ENCODE measurements at places on chromosomes 3 and 15. TPM values are rescaled to one million over a fixed set of nuclear protein-coding genes. Genes with fewer than 3 reads are reported as not detected.

Gene TAGLN3
- not detected for total RNA-seq

Gene CNTN3
- 10.8 TPM for total RNA-seq

Gene P2RY12
- 7.6 TPM for total RNA-seq

Gene SCN11A
- total RNA-seq = 0.09 TPM

Gene ABHD6
- 23.4 TPM for total RNA-seq

Gene GAP43
- total RNA-seq = 1.8 TPM

Gene PPP2R3A
- total RNA-seq = 16.9 TPM

Gene HCLS1
- total RNA-seq = 48.7 TPM

Gene AADACL2
- 0.14 TPM for total RNA-seq

Gene TAMM41
- 17.5 TPM for total RNA-seq

Gene PRR23A
- not detected for total RNA-seq

Gene PLCH1
- 8.0 TPM for total RNA-seq

Gene LCTL
- not detected for total RNA-seq

Gene LRRC34
- 2.3 TPM for total RNA-seq

Gene SKOR1
- 0.43 TPM for total RNA-seq

Gene ARHGEF3
- total RNA-seq = 44.5 TPM

Gene CATSPER2
- 8.1 TPM for total RNA-seq

Gene RTP1
- total RNA-seq = not detected

Gene PARL
- 33.6 TPM for total RNA-seq

Gene PP2D1
- total RNA-seq = not detected

Gene IQGAP1
- total RNA-seq = 159 TPM

Gene ELL3
- 8.5 TPM for total RNA-seq

Gene CTXN2
- 0.06 TPM for total RNA-seq

Gene CNTN4
- 5.2 TPM for total RNA-seq

Gene C15orf62
- total RNA-seq = 1.4 TPM

Gene EPM2AIP1
- 24.6 TPM for total RNA-seq

Gene SLC15A2
- 18.8 TPM for total RNA-seq

Gene APBA2
- total RNA-seq = 3.4 TPM

Gene CCR8
- total RNA-seq = not detected

Gene IGF2BP2
- 26.7 TPM for total RNA-seq

Gene C3orf85
- total RNA-seq = not detected

Gene MESP1
- total RNA-seq = 4.6 TPM

Gene ADGRG7
- 2.0 TPM for total RNA-seq

Gene SLC6A1
- 7.4 TPM for total RNA-seq

Gene IGSF11
- total RNA-seq = 5.3 TPM

Gene SLCO2A1
- 48.1 TPM for total RNA-seq

Gene TMEM207
- total RNA-seq = not detected

Gene PSTPIP1
- total RNA-seq = 16.3 TPM

Gene AHSG
- 2.2 TPM for total RNA-seq

Gene FSD2
- 0.09 TPM for total RNA-seq

Gene CCR2
- total RNA-seq = 4.1 TPM

Gene SLC22A14
- total RNA-seq = 0.46 TPM

Gene XIRP1
- 0.09 TPM for total RNA-seq

Gene TF
- total RNA-seq = 22.7 TPM

Gene CHST13
- total RNA-seq = 0.29 TPM

Gene RBP2
- 12.2 TPM for total RNA-seq

Gene KLHL25
- 12.5 TPM for total RNA-seq

Gene NOX5
- 0.26 TPM for total RNA-seq

Gene MBD4
- total RNA-seq = 34.9 TPM

Gene SLC22A13
- total RNA-seq = 0.95 TPM

Gene SLC28A1
- 2.6 TPM for total RNA-seq

Gene PARP9
- total RNA-seq = 29.6 TPM
